ENCODE measurements at places on chromosomes 2 and 18.

DNA sequence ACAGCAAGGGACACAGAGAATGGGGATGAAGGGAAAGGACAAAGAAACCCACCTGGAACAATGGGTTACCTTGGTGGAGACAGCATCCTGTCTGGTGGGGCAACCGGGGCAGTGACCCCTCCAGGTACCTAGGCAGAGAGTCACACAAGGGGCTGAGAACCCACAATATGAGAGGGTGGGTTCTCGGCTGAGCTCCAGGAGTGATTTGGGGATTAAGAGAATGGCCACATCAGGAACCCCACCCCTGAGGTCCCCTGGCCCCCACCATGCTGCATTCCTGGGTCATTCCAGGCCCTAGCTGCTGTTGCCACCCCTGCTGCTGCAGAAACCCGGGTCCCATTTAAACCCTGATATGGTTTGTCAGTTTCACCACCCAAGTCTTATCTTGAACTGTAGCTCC is 172.3 kb downstream of the RTP5 start:
- no peak for DNase-seq

DNA sequence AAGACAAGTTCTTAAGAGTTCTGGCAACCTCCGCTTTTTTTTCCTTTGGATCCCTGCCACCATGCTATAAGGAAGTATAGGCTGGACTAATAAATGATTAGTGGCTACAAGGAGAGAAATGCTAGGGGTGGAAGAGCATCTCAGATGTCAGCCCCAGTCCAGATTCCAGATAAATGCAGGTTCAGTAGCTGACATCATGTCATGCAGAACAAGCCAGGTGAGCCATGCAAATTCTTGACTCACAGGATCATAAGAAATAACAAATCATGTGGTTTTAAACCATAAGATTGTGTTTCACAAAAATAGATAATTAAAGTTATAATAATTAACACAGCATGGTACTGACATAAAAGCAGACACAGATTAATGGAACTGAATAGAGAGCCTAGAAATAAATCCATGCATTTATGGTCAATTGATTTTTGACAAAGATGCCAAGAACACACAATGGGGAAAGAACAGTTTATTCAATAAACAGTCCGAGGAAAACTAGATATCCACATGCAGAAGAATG is 152.9 kb upstream of the SESTD1 start:
- no peak for DNase-seq

DNA sequence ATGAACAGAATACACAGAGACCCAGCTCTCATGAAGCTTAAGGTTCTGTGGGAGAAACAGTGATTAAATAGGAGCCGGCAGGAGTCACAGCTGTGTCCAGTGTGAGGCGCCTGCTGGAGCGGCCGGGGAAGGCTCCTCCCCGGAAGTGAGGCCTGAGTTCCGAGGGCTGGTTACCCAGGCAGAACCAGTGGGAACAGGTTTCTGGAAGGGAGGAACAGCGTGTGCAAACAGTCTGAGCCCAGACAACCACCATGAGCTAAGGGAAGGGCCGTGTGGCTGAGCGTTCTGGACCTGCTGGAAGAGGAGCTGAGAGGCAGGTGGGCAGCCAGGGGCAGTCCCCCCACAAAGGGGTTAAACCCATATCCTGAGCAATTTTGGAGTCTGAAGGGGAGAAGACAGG is 26.0 kb upstream of the NPAS2 start:
- no peak for DNase-seq

DNA sequence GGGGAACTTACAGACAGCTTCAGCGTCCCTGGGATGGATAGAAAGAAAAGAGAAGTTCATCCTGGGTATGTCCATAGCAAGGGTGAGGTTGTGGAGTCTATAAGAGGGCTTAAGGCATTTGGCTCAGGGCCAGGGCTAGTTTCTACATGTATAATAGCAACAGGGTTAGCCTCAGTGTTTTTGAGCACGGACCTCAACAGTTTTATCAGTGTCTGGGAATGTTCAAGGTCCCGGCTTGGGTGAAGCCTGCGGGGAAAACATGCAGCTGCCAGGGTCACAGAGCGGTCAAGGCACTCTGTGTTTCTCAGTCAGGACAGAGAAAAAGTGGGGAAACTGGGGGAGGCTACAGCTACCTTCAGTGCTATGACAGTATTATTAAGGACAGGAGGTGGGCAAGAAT is 427.7 kb upstream of the HS6ST1 start:
- no peak for DNase-seq

DNA sequence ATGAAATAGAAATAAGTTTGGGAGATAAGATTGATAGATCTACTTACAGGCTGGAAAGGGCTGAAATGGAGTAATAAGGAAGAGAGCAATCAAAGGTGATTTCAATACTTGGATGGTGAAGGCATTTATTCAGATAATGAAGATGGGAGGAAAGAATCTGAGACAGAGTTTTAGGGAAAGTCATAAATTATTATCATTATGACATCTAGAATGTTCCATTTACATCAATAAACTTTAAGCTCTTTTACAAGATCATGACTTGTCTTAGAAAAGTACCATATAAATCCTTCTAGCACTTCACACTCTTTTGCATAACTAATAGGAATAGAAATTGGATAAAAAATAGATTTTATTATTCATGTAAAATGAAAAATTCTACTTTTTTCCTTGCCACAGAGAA is 2.2 kb downstream of the SCN9A start:
- no peak for DNase-seq

- no peak for DNase-seq
Observed at GRCh38 chr18:248053-248452, 19.8 kb downstream of the THOC1 start.

- no peak for DNase-seq
Observed at GRCh38 chr18:58054041-58054781, 10.2 kb downstream of the NEDD4L start.

- DNase-seq = no peak
Observed at GRCh38 chr18:27599202-27599829, 414.2 kb upstream of the CHST9 start.

All from CD4-positive, alpha-beta T cell treated with Interleukin-6 for 4 hours (primary cell).